ENCODE measurements at places on chromosomes 1 and 21.

GRCh38 chr1:155085504-155086127 is 7.0 kb downstream of the EFNA3 start:
- peak; percentile 30 for DNase-seq

GRCh38 chr1:29975036-29975694 is 738.8 kb downstream of the PTPRU start:
- DNase-seq, result no peak

GRCh38 chr1:39877231-39877778 is 6.0 kb downstream of the TRIT1 start:
- DNase-seq, result no peak

DNA sequence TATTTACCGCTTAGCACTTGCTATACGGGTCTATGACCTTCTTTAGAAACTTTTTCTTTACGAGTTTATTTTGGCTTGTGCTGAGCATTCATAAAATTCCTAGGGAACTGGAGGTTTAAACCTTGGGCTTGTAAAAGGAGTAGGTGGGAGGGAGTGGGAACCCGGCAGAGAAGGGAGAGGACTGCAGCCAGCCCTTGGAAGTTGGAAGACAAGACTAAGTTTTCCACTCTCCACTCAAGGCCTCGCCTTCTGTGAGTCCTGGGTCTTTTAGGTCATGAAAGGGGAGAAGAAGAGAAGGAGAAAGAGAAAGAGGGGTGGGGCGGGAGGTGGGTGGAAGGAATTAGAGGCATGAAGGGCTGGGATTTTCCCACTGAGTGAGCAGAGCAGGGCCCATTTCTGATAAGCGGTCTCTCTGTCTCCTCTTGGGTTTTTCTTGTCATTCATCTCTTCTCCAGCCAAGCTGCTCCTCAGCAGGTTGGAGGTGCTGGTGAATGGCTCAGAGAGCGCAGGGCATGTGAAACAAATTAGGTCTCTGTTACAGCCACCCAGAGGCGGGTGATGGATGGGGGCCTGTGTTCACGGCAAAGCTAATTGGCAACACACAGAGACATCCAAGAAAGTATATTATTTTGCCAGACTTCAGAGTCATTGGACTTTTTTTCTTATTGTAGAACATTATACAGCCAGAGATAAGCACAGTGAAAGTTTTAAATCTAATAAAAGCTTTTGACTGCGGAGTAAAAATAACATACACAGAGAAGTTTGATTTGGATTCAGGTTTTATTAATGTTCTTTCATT is 247.3 kb downstream of the FOXD2 start:
- DNase-seq, result no peak

DNA sequence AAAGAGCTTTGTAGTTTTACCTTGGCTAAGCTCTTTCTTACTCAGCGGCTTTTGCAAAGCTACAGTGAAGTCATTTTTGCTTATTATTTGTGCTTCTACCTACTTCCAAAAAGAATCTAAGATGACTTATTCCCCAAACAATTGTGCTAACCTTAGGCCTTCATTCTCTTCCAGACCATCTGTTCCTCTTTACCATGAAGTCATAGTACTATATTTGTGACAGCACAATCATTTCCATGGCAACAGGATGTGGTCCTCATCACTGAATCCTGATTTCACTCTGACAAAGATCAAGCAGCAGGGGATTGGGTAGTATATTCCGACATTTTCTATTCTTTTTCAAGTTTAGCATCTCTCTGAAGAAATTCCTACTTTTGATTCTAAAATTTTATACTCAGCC is 24.8 kb upstream of the NMNAT2 start:
- DNase-seq, result peak; percentile 84

DNA sequence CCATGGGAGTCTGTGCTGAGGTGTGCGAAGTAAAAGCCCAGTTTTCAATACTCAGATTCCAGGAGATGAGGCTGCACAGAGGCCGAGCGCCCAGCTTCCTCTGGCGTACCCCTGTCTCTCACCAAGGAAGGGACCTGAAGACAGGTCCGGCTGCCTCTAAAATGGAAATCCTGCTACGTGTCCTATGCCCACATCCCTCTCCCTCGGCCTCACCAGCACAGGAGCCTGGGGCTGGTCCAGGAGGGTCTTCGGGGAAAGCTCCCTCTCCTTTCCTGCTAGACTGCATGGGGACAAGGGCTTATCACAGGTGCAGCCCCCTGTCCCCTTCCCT is 392 bp downstream of the MRPL55 start:
- DNase-seq, result no peak

All from NCI-H2171 treated with DMSO at 0.1 percent for 48 hours (cell line).